ENCODE measurements at places on chromosomes 7 and 10. TPM values are rescaled to one million over a fixed set of nuclear protein-coding genes. Genes with fewer than 3 reads are reported as not detected.

The CRPPA gene
- 2.0 TPM for total RNA-seq

The DNAJB6 gene
- total RNA-seq = 142 TPM

The GDF2 gene
- total RNA-seq = not detected

The TAS2R41 gene
- not detected for total RNA-seq

The INMT gene
- 6.9 TPM for total RNA-seq

The H2AZ2 gene
- 221 TPM for total RNA-seq

The TMEM176A gene
- not detected for total RNA-seq
